ENCODE measurements at places on chromosomes 7 and 10.
A peak's percentile ranks its signal among the peaks of the same experiment; 100 is the strongest.

DNA sequence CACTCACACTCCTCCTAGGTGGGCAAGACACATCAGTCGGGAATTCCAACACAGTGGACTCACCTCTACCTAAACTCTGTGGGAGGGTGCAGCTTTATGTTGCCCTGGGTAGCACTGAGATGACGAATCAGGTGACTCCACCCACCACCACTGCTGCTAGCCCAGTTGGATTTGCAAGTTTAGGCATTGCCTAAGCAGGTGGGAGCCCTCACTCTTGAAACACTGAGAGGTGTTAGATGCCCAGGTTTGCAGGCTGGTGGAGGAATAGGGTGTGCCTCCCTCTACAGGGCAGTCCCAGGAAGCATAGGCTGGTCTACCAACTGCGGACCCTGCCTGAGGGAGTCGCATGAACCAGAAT lies 708.9 kb downstream of the POM121L12 start:
- DNase-seq, result no peak

GRCh38 chr10:78413076-78414055 lies 379.7 kb downstream of the RPS24 start:
- DNase-seq, result no peak

- DNase-seq, result no peak
Observed at GRCh38 chr7:102251531-102252365, 34.9 kb upstream of the SH2B2 start.

DNA sequence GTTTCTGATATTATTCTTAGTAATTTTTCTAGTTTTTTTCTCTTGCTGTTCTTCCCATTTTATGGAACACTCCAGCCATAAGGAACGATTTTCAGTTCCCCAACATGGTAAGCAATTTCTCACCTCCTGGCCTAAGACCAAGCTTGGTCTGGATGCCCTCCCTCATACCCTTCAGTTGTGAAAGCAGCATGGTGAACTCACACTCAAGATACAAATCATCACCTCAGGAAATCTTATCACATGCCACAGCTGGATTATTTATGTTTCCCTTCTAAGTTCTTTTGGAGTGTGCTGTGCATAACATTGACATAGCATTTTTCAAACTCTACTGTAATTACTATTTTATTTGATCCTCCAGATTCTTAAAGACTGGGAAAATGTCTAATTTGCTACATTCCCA lies 216.6 kb downstream of the AGMO start:
- DNase-seq, result no peak

DNA sequence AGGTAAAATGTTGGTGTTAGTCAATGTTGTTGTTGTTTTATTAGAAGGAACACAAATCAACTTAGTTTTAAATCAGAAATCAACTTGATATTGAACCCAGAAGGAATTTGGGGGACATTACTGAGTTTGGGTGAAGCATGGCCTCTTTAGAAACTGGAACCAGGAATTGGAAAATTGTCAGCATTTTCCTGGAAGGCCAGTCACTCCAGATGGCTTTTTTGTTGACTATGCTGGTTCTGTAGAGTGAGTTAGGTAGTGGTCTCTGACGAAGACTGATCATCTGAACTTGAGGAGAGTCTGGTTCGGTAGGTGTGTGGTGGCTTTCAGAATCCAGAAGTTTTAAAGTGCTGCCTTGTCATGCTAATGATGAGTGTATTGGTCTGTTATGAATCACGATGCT lies 111.5 kb downstream of the BMPER start:
- DNase-seq, result no peak

DNA sequence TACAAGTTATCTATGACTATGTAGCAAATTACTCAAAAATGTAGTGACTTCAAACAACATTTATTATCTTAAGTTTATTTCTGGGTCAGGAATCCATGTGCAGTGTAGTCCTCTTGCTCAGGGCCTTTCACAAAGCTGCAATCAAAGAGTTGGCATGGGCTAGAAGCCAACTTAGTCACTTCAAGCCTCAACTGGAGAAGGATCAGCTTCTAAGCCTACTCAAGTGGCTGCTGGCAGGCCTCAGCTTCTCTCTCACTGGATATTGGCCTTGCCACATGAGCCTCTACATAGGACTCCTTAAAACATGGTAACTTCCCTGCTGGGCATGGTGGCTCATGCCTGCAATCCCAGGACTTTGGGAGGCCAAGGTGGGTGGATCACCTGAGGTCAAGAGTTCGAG lies 5.0 kb upstream of the NFE2L3 start:
- no peak for DNase-seq

DNA sequence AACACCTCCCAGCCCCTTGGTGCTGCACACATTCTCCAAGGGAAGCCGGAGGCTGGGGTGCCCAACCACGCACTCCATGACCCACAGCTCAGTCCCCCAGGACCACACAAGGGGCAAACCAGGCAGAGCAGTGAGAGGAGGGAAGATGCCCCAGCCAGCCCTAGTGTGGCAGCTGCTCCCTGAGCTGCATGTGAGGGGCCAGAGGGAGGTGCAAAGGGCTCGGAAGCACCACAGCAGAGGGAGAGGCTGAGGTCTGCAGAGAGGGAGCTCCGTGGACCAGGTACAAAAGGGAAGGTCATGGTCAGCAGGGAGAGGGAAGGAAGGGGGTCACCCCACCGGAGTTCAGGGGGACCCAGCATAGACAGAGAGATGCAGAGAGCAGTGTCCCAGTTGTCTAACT lies 1.5 kb upstream of the CALML5 start:
- DNase-seq, result no peak

DNA sequence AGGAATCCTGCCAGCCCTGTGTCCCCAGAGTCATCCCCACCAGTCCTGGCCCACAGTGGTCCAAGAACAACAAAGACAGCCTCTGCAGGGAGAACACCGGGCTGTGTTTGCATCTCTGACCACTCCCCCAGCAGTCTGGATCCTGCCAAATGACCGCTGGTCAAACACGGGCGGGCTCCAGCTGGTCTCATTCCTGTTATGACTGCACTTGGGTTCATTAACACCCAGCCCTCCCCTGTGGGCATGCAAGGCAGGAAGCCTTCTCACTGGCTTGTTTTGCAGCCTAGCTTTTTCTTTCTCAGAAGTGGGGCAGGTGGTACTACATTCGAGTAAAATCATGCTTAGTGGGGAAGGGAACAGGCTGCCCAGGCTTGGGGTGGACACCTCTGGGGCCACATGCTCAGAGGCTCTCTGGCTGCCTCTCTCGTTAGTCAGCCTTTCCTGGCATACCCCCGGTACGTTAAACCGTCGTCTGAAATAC lies 190.0 kb downstream of the PLXNA4 start:
- peak; percentile 64 for DNase-seq

DNA sequence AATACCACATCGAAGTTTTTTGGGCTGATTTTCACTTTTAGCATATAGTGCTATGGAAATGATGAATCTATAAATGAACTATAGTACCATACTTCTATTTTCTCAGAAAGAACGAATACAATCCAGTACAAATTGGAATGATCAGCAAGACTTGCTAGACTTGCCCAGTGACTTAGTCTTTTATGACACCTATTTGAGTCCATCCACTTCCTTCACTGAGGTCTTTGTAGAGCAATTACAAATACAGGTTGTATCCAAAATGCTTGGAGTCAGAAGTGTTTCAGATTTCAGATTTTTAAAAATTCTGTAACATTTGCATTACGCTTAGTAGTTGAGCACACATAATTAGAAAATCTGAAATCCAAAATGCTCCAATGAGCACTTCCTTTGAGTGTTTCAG lies 104.3 kb downstream of the NRBF2 start:
- no peak for DNase-seq

DNA sequence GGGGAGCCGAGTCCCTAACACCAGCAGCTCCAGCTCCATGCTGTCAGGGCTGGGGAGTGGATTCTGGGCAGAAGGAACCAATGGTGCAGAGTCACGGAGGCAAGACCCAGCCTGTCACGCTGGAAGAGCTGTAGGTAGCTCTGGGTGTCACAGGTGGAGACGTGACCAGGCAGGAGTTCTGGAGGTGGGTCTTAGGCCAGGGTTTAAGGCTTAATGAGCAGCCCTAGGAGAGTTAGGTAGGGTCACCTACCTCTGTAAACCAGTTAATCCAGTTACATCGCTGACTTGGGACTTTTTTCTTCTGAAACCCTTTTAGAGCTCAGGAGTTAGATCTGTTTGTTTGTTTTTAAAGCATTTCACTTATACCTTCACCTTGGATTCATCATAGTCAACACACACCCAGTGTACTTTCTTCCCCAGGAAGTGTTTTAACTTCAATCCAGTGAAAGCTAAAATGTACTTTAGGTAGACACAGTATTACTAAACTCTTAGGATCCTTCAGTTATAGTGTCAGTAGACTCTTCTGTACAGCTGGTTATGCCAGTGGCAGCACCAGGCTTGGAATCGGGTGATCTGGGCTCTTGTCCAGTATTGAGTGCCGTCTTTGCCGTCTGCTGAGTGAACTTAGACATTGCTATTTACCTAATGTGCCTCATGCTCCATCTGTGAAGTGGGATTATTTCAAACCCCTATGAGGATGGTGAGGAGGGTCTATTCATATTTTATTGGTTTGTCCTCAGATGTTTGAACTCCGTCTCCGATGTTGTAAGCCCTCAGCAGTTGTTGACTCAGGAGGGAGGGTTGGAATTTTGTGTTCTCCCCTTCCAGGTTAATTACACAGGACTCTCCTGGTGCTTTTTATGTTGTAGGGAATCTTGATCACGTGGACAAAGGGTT lies 31.0 kb downstream of the TACR2 start:
- DNase-seq, result no peak
